ENCODE measurements at places on chromosomes 1 and 21.

GRCh38 chr1:186531561-186532165 is 70.7 kb upstream of the PDC start:
- peak; percentile 23 for DNase-seq

DNA sequence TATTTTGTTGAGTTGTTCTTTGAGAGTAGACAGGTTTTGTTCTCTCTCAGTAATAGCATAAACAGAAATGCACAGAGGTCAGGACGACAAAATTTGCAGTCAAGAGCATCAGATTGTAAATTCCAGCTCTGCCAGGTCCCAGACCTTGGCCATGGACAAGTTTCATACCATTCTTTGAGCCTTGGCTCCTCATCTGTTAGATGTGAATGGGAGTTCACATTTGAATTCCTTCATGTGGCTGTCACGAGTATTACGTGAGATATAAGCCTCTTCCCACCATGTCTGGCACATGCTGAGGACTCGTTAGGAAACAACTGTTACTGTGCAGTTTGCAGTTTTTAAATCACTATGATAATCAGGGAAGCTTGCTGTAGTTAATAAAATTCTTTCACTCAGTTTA is 93.2 kb upstream of the KCTD3 start:
- no peak for DNase-seq

GRCh38 chr21:19937619-19938018 is 1060.6 kb upstream of the NCAM2 start:
- no peak for DNase-seq

DNA sequence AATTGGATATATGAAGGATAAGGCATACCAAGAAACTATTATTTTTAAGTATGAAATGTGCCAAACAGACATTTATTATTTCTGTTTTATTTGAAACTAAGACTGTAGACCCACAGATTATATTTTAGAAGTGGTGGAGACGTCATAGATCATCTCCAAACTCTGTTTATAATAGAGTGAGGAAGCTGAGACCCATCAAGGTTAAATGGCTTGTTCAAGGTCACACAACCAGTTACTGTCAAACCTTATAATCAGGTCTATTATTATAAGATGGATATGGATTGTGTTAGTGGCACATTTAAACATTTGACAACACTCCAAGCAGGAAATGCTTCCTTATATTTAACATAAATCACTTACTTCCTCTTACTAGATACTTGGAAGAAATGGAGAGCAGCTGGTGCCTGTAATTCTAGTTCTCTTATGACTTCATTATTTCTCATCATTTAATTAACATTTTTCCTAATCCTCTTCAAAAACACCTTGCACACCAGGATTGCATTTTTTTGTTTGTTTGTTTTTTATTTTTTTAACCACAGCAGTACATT is 117.0 kb downstream of the NEK7 start:
- DNase-seq: no peak

DNA sequence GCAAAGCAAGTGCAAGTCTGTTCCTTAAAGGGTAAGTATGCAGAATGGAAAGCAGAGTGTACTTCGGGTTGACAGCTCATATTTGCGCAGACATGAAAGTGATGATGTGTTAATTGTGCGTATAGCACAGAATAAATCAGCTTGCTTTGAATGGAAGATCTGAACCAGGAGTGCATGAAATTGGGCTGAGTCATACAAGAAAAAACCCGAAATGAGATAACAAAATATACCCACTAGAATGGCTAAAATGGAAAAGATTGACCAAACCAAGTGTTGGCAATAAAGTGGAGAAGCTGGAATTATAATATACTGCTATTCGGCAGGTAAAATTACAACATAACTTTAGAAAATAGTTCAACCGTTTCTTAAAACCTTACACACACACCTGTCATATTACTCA is 28.5 kb downstream of the CR1L start:
- DNase-seq: no peak

GRCh38 chr21:17598437-17598836 is 14.3 kb downstream of the BTG3 start:
- DNase-seq: no peak

GRCh38 chr1:206911064-206911663 is 10.6 kb downstream of the FCMR start:
- DNase-seq: peak; percentile 61

DNA sequence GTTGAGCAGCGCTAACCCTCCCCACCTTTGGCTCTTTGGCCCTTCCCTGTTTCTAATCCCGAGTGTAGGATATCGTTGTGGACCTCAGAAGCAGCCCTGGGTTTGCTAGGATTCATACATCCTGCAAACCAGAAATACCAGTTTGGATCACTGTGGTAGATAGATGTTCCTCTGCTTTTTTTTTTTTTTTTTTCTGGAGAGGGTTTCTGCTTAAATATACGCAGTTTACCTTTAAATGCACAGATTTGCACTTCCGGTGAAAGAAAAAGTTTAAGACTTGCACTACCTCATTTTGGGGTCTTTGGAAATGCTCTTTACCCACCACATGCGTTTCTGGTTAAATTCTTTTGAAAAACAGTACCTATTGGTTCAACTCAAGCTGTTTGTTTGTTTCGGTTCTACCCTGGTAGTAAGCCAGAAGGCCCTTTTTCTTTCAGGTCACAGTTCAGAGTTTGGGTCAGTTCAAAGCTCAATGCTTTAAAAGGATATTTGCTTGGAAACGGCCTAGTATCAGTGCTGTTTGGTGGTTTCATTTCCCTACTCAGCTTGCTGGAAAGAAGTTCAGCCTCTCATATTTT is 908 bp downstream of the DDI2 start:
- DNase-seq: peak; percentile 14

GRCh38 chr1:60678391-60678790 is 404.0 kb upstream of the NFIA start:
- no peak for DNase-seq

DNA sequence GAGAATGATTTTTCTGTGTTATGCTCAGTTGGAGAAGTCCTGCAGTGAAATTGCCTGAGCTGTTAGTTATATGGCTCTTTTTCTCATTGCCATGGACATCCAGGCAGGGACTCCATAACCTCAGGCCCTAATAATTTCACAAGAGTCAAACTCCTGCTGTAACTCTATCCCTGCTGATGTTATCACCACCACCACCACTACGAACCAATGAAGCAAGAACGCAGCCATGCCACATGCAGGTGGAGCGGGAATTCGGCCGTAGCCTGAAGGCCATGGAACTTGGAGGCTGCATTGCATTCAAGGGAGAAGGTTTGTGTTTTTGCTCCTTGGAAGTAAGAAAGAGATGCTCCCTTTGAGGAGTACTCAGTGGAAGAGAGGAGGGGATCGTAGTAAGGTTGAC is 16.8 kb upstream of the DLGAP3 start:
- no peak for DNase-seq

DNA sequence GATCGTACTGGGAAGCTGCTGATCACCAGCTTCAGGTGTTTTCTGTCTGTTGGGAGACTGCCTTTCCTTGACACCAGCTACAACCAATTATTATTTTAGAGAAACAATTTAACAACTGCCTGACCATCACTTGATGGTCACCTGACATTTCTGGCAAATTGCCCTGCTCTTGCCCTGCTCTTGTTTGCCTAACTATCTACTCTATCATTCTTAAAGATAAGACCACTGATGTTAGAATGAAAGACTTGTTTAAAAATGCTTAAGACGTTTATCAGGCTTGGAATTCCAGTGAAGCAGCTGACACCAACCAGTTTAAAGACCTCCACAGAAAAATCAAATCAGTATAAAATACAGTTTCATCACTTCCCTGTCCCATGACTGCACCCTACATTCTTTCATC is 423.3 kb upstream of the CAMK1G start:
- DNase-seq: no peak

- DNase-seq: no peak
Measured at GRCh38 chr1:150572918-150573647, 6.3 kb downstream of the MCL1 start.

DNA sequence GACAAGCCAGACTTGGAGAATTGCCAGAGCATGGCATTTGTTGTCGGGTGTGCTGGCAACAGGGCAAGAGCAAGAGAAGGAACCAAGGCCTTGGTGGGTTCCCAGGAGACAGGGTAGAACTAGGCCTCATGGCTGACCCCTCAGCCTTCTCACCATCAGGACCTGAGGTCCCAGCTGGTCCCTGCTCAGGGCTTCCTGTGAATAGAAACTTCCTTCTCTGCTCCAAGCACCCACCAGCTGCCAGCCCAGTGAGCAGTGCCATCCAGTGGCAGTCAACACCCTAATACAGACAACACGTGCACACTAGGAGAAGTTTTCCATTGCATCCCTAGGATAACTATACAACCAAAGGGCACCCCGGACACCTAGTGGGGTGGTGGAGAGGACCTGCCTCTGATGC is 22.8 kb downstream of the S100A6 start:
- no peak for DNase-seq

GRCh38 chr21:35366394-35367080 is 317.4 kb upstream of the RUNX1 start:
- DNase-seq: peak; percentile 26

GRCh38 chr1:241638909-241639622 is 1.1 kb downstream of the CHML start:
- DNase-seq: no peak

DNA sequence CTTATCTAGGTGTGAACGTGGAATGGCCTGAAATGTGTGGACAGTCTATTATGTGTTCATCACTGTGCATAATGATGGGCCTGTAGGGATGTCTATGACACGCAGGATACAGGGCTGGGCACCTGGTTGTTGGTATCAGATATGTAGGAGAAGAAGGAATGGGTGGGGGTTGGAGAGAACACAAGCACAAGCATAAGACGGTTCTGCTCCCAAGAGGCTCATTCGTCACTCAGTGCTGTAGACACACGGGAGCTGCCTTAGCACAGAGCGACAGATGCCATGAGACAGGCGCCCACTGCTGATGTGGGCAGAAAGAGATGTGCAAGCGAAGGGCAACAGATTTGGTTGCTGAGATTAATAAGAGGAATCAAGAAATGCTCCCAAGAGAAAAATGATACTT is 256.2 kb downstream of the DISC1 start:
- no peak for DNase-seq
